ENCODE measurements at places on chromosomes 11 and 22.

- no peak for DNase-seq
Observed at GRCh38 chr11:106670069-106670468, 348.2 kb downstream of the GUCY1A2 start.

DNA sequence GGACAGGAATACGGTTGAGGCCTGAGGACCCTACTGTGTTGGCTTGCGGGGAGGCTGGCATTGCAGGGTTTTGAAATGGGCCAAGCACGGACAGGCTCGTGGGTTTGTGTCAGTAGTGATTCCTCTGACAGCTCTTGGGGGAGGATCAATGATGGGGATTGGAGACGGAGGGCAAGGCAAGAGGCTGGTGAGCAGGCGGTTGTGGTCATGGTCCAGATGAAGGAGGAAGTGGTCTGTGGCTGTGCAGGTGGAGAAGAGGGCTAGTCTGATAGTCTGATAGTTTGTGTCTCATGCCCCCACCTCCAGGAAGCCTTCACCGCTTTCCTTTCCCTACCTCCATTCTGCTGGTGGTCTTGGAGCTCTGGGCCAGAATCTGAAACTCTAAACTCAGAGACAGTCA is 3.0 kb downstream of the MAFF start:
- DNase-seq = no peak

GRCh38 chr11:134511255-134511654 is 99.2 kb upstream of the B3GAT1 start:
- DNase-seq = no peak

- DNase-seq = no peak
Observed at GRCh38 chr11:86949995-86950660, 5.1 kb downstream of the FZD4 start.

DNA sequence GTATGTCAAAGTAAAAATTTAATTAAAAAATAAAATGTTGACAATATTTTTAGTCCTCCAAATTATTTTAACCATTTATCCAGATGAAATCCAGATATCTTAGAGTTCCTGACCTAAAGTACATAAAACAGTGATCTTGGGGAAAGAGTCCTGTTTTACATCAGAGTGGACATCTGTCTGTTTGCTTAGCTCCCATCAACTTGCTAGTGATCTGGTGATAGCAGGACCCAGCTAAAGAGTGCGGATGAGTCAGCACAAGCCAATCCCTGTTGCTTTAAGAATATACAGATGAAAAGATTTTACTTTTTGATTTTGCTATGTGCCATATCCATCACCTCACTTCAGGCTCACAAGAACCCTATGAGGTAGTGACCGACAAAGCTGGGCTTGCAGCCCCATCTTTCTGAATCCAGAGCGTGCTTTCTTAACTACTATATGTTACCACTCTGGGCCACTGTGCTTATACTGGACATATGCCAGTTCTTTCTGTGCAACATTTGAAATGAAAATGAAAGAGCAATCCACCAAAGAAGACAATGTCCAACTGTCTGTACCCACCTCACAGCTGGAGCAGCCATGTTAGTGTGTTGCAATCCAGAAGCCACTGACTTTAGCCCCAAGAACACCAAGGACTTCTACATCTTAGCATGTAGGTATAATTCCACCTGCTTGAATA is 167.6 kb upstream of the SESN3 start:
- DNase-seq = no peak

GRCh38 chr11:14425621-14426020 is 66.6 kb upstream of the RRAS2 start:
- DNase-seq = no peak

- DNase-seq = no peak
Observed at GRCh38 chr11:31877083-31877482, 66.0 kb upstream of the PAX6 start.

DNA sequence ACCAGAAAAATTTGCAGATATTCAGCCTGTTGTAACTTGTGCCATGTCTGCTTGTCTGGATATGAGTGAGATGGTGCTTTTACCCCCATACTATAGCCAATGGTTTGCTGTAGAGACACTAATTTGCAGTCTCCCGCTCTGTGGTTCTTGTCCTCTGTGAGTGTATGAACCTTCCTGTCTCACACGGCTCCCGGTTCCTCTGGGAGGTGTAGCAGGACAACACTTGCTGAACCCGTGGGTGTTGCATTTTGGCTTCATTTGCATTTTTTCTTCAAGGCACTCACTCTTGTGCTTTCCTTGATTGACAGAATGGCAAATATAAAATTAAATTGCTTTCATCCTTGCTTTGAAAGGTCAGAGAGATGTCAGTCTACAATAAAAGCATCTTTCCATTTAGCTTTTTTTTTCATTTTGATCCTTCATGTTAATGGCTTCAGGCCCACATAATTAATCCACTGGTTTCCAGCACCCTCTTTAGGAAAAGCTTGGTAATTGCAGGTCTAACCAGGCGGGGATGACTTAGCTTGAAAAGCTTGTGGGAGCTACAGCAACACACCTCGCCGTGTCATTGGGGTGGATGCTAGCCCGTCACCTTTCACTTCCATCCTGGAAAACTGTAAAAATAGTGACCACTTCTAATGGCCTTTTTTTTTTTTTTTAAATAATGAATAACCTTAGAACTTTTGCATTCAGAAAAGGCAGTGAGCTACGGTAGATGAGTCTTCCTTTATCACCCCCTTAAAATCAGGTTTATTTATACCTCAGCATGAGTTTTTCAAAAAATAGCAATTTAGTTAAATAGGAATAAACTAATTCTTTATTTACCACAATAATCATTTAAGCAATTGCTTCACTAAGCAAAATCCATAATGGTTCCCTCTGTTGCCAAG is 27.4 kb upstream of the ST14 start:
- peak; percentile 88 for DNase-seq

- DNase-seq = no peak
Observed at GRCh38 chr22:44211946-44212930, 31.5 kb downstream of the PARVG start.

DNA sequence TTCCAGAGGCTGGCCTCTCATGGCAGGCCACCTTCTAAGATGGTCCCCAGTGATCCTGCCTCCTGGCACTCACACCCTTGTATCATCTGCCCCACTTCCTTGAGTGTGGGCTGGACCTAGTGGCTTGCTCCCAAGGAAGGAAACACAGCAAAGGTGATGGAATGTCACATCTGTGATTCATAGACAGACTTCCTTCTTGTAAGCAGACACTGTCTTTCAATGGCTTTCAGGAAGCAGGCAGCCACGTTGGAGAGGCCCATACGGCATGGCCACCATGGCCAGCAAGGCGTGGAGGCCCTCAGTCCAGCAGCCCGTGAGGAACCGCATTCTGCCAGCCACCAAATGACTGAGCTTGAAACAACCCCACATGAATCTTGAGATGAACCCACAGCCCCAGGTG is 11.3 kb downstream of the LMO1 start:
- no peak for DNase-seq

- no peak for DNase-seq
Observed at GRCh38 chr22:26318975-26319374, 110.1 kb upstream of the ASPHD2 start.

- peak; percentile 89 for DNase-seq
Observed at GRCh38 chr11:18617688-18618341, 16.3 kb downstream of the SPTY2D1 start.

DNA sequence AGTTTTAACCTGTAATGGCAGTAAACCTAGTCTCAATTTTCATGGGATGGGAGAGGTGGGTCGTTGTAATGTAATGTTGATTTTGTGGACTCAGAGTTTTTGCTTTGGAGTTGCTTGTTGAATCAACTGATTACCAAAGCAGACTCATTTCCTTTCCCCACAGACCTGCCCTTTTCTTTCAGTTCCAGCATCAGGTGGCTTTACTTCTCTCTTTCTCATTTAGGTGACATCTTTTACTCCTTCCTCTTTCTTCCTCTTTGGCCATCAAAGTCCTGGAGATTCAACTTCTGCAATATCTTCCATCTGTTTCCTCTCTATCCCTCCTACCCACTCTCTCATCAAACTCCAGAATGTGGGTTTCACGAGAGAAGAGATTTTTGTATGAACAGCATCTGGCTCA is 313.9 kb downstream of the TMEM135 start:
- no peak for DNase-seq

DNA sequence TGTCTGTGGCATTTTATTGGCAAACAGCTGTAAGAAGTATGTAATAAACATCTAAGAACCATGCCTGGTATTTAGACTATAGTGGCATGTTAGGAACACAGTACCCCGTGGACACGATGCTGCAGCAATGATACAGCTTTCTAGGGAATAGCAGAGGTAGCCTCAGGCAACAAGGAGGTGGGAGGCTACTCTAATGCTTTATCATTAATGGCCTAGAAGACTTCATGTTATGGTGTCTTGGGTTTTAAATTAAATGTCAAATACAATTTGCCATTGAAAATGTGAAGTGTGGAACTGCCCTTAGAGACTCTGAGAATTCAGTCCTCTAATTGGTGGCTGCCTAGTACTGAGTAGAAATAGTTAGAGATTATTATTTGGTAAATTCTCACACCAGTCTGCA is 516.9 kb downstream of the CNTN5 start:
- no peak for DNase-seq

- no peak for DNase-seq
Observed at GRCh38 chr11:92276773-92277172, 52.2 kb downstream of the FAT3 start.

DNA sequence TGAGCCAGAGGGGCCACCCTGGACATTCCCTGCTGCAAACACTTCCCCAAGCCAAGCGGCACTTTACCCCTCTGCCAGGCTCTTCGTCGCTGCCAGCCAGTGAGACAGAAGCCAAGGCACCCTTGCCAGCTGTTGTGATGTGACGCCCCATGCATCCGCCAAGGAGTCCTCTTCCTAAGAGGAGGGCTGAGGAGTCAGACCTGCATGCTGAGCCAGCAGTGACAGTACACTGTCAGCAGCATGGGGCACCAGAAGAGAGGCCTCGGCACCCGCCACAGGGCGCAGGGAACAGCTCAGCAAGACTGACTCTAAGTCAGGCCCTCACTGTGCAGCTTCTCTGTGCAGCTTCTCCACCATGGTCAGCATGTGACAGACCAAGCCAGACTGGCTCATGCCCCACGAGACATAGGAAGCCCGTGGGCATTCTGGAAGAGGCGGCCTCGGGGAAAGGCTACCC is 26.4 kb downstream of the VPS37C start:
- DNase-seq = no peak

GRCh38 chr22:39658806-39659463 is 88.4 kb downstream of the CACNA1I start:
- no peak for DNase-seq

DNA sequence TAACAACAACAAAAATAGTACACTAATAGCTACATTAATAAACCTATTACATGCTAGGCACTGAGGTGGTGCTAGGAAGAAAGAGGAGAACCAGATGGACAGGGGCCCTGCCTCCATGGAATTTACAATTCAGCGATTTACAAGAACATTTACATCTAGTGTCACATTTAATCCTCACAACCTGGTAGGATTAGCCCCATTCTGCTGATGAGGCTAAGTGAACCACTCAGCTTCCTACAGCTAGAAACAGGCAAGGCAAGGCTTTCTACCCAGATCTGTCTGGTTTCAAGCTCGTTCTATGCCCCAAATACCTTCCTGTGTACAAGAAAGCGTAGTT is 368.4 kb downstream of the BUD13 start:
- DNase-seq = no peak

- no peak for DNase-seq
Observed at GRCh38 chr11:113177671-113178070, 136.7 kb upstream of the TTC12 start.

DNA sequence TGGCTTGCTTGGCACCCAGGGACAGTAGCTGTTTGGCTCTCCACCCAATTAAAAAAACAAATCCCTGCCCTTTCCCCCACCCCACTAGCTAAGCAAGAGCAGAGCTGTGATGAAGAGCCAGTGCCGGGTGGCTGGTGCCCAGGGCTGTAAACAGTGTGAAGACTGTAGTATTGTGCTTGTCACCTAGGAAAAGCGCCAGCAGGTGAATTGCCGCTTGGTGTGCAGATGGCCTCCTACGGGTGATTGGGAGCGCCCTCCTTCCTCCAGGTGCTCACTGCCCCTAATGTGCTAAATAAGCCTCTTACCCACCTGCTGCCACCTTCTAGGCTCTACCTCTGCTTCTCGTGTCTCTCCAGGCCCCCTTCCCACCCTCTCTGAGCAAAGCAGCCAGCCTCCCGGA is 18.4 kb upstream of the RAPSN start:
- no peak for DNase-seq

DNA sequence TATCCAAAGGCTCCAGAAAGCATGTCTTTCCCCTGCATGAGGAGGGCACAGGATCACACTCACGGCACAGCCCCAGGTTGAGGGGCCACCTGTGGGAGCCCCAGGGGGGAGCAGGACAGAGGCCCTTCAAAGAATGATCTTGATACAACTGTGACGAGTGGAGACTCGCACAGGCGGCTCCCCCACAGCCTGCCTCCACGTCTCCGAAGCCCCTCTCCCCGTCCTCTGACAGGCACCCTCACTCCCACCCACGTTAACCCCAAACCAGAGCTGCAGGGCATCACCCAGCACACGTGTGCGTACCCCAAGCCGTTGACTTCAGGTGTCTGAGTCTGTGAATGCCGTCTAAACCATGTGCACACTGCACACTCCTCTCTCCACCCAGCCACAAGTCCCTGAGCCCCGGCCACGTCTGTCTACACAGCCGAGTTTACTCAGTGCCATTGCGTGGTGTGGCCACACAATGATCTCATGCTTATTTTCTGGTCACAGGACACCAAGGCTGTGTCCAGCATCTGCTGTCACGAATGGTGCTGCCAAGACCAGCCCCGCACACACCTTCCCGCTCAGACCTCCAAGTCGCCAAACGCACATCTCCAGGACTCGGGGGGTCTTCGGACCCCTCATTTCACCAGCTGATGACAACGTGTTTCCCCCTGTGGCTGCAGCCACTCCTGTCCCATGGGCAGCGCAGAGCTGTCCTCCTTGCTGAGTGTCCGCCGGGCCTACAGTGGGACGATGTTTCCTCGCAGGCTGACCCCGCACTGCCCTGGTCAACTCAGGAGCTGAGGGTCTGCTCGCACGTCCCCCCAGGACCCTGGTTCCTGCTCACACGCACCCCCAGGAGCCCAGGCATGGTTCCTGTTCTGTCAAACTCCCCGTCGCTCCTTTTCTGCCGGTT is 251.2 kb downstream of the BRD1 start:
- DNase-seq = no peak

GRCh38 chr11:46421257-46421880 is 29.8 kb upstream of the CHRM4 start:
- DNase-seq = no peak

GRCh38 chr22:19048531-19048930 is 73.7 kb downstream of the DGCR2 start:
- DNase-seq = no peak

GRCh38 chr22:19067696-19068348 is 54.4 kb downstream of the DGCR2 start:
- no peak for DNase-seq

Data from activated CD4-positive, alpha-beta T cell treated with anti-CD3 and anti-CD28 coated beads, Interleukin-2, amount 10 ng/mL, durations not matched to agents 24 days and 14 days (primary cell).